ENCODE measurements at places on chromosomes 11 and 22. TPM values are rescaled to one million over a fixed set of nuclear protein-coding genes. Genes with fewer than 3 reads are reported as not detected.

Gene MICAL2
- 67.9 TPM for polyA plus RNA-seq

Gene CD3D
- 0.44 TPM for polyA plus RNA-seq

Gene KCNJ5
- not detected for polyA plus RNA-seq

Gene PLXNB2
- polyA plus RNA-seq, result 85.8 TPM
